ENCODE measurements at places on chromosomes 4 and X.

DNA sequence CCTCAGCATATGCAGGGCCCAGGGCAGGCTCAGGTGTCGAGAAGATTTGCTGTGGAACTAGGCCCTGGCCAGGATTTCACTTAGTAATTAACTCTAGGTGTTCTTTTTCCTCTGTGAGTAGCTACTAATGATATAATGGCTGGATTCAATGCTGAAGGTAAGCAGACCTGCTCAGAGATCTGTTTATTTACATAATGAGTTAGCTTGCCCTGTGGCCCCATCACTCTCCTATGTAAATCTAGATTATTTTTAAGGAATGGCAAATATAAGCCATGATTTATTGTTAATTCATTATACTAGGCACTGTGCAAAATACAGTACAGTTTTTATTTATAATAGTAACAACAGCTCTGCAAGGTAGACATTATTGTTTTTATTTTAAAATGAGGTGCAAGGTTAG lies 117.2 kb downstream of the IRF2 start:
- DNase-seq = no peak

DNA sequence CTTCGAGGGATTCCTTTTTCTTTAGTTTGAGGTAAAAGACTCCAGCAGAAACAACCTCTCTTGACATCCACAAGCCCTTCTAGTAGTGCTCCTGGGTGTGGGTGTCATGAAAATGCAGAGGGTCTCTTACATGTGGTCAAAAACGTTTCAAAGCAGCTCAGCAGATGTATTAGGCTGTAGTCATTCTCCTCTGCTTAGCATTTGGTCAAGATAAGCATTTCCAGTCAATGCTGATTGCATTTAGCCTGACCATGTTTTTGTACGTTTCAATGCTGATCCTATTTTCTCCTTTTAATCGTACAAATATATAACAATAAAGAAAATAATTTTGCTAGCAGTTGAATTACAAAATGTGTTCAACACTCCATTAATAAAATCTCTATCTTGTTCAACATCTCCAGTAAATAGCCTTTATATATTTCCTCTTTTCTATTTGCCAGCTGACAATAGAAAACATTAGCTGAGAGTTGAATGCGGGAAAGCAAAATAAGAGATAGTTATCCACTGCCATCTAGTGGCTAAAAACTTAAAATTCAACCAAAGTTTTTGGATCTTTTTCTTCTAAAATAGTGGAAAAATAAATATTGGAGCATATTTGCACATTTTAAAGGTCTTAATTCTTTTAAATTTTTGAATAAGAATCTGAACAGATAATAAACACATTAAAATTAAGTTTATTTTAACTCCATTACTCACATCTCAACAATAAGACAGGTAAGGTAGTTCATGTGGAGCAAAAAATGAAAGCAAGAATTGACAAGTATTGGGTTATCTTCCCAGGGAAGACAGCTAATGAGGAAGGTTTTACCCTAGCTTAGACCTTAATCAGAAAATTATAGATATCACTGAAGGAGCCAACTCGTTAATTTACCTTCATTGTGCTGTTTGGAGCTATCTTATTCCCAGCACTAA lies 15.2 kb upstream of the PACRGL start:
- peak; percentile 8 for DNase-seq

DNA sequence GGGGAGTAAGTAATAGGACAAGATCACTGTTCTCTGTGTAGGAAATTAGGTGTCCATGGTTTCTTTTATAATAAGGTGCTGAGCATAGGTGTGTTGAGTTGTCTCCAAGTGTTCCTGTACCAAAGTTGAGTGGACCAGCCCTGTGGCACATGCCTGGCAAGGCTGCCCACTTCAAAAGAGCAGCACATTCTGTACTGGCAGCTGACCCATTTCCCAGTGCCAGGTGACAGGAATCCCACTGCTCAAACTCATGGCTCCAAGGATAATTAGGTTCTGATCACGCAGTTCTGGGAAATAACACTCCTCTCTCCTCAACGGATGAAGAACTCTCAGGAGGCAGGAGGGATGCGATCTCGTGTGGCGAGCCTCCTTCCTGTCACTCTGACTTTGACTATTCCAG lies 12.8 kb upstream of the LGI2 start:
- no peak for DNase-seq

DNA sequence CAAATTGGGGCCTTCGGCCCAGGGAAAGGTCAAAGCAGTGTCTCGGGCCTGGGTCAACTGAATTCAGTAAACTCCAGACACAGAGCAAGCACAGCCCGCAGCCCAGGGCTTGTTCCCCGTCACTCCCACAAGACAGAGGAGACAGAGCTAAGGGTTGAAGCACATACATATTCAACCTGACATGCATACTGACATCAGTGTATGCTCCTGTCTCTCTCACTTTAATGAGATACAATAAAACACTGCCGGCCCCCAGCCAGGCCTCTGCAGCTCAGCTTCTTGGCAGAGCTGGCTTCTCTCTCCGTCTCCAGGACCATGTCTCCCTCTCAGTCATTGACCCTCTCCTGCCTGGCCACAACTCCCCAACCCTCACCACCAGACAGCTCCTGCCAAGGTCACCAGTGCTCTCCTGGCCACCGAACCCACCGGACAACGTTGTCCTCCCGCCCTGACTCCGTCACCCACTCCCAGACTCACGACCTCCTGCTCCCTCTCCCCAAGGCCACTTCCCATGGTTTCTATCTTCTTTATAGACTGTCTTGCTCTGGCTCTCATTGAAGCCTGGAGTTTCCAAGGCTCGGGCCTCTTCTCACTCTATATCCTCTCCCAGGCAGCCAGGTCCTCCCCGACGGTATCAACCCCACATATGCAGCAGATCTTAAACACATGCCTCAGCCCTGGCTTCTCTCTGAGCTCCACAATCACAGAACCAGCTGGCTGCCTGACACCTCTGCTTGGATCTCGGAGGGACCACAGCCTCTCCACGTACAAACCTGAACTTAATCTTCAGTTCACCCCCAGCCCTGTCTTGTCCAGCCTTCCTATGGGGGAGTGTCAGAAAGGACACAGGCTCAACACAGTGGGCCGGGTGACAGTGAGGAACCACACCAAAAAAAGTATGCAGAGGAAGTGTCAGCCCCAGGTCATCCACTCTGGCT lies 67.7 kb upstream of the C4orf50 start:
- no peak for DNase-seq

DNA sequence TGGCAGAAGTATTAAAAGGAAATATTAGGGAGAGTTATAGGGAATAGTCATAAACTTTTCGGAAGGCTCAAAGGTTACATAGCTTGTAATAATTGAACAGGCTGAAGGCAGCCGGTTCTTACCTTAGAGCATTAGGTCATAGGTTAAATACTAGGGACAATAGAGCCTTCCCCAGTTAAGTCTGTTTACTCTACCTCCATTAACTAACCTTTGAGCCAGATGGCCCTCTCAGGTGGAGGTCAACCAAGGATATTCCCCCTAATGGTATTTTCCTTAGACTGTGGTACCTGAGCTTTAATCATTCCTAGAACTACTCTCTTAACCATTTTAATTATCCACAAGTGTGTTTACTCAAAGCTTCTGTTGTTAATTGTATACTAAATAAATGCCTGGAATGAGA lies 920.9 kb upstream of the PABPC4L start:
- DNase-seq = no peak

DNA sequence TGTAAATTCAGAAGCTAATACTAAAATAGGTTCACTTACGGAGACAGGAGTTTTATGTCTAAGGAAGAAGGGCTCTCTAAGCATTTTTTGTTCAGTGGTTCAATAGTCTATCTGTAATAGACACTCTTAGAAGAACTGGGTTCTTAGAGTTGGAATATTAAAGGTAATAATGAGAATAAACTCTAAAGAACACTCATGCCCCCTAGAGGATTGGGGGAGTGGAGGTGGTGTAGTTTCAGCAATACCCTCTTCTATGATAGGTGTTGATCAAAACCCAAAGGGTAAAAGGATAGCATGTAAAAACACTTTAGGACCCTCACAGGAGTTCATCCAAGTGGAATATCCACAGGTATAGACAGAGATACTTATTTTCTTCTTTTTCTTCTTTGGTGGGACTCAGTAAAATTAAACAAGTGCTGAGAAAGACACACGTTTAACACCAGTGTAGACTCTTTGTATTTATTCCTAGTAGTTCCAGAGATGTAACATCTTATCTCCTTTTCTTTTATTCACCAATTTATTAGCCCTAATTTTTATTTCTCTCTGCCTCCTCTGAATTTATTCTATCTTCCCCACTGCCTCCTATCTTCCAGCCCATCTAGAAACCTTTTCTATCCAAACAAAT lies 25.7 kb upstream of the MND1 start:
- DNase-seq = peak; percentile 45

- DNase-seq = no peak
Observed at GRCh38 chr4:157564218-157564617, 343.7 kb downstream of the GRIA2 start.

- DNase-seq = no peak
Observed at GRCh38 chrX:17527135-17527701, 152.2 kb downstream of the NHS start.

DNA sequence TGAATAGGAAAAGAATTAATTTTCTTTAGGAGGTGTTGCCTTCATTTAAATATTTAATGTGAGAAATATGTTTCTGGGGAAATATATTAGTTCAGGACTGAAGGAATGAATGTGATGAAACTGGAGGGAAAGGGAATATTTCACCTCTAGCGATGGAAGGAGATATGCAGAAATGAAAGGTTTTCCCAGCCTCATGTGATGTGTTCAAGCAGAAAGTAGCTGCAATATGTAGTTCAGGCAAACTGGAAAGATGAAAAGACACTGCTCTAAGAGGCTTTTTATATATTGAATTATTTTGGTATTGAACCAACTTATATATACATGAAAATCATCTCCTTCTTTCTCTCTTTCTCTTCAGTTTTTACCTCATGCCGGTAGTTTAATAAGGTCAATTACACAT lies 3.4 kb downstream of the GRID2 start:
- no peak for DNase-seq

DNA sequence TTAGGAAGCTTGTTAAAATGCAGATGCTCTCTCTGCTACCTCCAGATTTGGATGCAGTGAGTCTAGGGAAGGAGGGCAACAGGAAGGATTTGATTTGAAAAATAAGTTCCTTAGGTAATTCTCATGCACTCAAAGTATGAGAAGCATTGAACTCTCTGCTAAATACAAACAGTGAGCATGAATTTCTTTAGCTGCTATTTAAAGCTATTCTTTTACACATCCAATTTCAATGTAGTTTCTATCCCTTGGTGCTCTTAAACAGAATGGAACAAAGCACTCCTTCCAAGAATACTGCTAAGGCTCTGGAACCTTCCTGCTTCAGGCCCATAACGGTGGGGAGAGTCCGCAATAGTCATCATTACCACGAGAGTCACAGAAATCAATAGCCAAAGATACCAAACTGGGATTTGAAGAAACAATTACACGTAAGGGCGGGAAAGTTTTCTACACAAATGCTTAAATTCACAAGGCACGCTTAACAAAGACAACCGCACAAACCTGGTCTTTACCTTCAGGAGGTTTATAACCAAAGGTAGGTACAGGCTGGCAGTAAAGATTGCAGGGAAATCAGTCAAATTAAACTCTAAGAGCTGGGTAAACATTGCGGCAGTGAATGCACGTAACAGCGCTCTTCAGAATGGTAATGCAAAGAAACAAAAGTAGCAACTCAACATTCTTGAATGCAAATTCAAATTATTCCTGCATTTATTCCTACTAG lies 123.2 kb upstream of the NAP1L5 start:
- DNase-seq = no peak

DNA sequence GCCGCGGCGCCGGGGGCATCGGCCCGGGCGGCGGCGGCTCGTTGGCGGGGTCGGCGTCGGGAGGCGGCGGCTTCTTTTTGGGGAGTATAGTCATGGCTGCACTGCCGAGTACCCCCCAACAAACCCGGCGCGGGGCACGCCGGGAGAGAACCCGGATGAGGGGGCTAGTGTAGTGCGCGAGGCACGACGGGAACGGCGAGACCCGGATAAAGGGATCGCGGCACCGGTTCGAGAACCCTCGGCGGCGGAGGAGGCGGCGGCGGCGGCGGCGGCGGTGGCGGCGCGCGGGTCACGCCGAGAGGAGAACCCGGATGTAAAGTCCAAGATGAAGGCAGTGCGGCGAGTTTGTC lies at the start of gene OTUD5:
OTUD5 (minus strand) TSS at position 131 of the 350 bp plus-strand sequence; CDS start at position 94, 37 bp downstream.
- DNase-seq = peak; percentile 72

- no peak for DNase-seq
Observed at GRCh38 chr4:93891244-93891643, 62.7 kb downstream of the ATOH1 start.

- peak; percentile 64 for DNase-seq
Observed at GRCh38 chr4:122921971-122922876, at the start of gene NUDT6. TSS of gene NUDT6 (minus strand) at chr4:122922597. CDS start at chr4:122922572, 25 bp downstream.

- DNase-seq = no peak
Observed at GRCh38 chr4:140996766-140997165, 136.5 kb downstream of the RNF150 start.

GRCh38 chr4:187027272-187027671 lies 303.6 kb upstream of the FAT1 start:
- DNase-seq = no peak
